Activated T-helper 2 cell treated with anti-CD3 and anti-CD28 coated beads, Interferon-gamma antibody, Interleukin-2, Interleukin-4, amounts not matched to agents 10 μg/mL and 5 μg/mL and 100 μg/mL, durations not matched to agents 14 hours and 24 hours and 36 hours (primary cell): ENCODE measurements at places on chromosomes 3 and 15. TPM values are rescaled to one million over a fixed set of nuclear protein-coding genes. Genes with fewer than 3 reads are reported as not detected.

- no peak for DNase-seq
- no peak overlapping the region for H3K4me3 ChIP-seq
- H3K27me3 ChIP-seq = peaks cover 8% of the 10 kb centered on the region
- H3K36me3 ChIP-seq = peaks cover 3% of the 10 kb centered on the region
These were observed 67.2 kb upstream of the DLG1 start for GRCh38 chr3:197365586-197365985.

- no peaks in the 10 kb centered on the region for H3K4me1 ChIP-seq
- no peaks in the 10 kb centered on the region for H3K36me3 ChIP-seq
- H3K27ac ChIP-seq = no peak overlapping the region
- no peak overlapping the region for H3K4me3 ChIP-seq
- peaks cover 7% of the 10 kb centered on the region for H3K27me3 ChIP-seq
These were observed 204.4 kb upstream of the C2CD4B start for GRCh38 chr15:62369454-62369853.

Gene SLC6A6
- 55.1 and 55.8 TPM in 2 replicates for total RNA-seq

Gene PYGO1
- total RNA-seq = 0.02 and 0.11 TPM in 2 replicates

DNA sequence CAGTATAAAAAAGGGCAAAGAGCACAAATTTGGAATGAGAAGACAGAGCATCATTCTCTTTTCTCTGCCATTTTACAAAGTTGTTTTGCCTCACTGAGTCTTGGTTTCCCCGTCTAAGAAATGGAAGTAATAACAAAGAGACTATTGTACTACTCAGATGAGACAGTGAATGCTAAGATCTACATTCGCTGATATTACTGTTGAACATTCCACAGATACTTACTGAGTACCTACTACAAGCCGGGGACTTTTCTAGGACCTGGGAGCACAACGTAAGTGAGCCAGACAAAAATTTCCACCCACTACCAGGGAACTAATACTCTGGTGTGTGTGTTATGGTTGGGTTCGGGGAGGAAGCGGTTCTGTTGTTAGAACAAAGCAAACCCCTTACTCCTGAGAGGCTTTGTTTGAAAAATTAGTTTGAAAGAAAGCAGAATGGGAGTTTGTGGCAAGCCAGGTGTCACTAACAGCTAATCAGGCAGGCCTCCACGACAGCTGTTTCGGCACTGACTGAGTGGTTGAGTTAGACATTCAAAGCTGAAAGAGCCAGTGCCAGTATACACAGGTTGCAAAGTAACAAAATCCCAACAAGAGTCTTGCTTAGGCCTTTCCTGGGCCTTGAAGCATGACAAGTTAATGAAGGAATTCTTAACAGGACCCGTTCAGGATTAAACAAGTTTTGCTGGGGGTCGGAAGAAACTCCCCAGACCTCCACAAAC lies 458.3 kb downstream of the EDEM1 start:
- H3K4me3 ChIP-seq = no peak overlapping the region
- H3K27ac ChIP-seq = no peak overlapping the region
- H3K27me3 ChIP-seq = no peaks in the 10 kb centered on the region
- no peaks in the 10 kb centered on the region for H3K36me3 ChIP-seq

GRCh38 chr3:28122227-28122626 lies 119.2 kb upstream of the CMC1 start:
- peaks cover 1% of the 10 kb centered on the region for H3K4me1 ChIP-seq
- H3K27me3 ChIP-seq = peaks cover 7% of the 10 kb centered on the region
- no peaks in the 10 kb centered on the region for H3K36me3 ChIP-seq
- DNase-seq = no peak
- no peak overlapping the region for H3K27ac ChIP-seq

- no peak overlapping the region for H3K27ac ChIP-seq
- H3K4me1 ChIP-seq = peaks cover 2% of the 10 kb centered on the region
- H3K27me3 ChIP-seq = peaks cover 20% of the 10 kb centered on the region
- DNase-seq = no peak
- H3K36me3 ChIP-seq = no peaks in the 10 kb centered on the region
- no peak overlapping the region for H3K4me3 ChIP-seq
These were observed 185.6 kb upstream of the MRPL3 start for GRCh38 chr3:131688370-131688769.

DNA sequence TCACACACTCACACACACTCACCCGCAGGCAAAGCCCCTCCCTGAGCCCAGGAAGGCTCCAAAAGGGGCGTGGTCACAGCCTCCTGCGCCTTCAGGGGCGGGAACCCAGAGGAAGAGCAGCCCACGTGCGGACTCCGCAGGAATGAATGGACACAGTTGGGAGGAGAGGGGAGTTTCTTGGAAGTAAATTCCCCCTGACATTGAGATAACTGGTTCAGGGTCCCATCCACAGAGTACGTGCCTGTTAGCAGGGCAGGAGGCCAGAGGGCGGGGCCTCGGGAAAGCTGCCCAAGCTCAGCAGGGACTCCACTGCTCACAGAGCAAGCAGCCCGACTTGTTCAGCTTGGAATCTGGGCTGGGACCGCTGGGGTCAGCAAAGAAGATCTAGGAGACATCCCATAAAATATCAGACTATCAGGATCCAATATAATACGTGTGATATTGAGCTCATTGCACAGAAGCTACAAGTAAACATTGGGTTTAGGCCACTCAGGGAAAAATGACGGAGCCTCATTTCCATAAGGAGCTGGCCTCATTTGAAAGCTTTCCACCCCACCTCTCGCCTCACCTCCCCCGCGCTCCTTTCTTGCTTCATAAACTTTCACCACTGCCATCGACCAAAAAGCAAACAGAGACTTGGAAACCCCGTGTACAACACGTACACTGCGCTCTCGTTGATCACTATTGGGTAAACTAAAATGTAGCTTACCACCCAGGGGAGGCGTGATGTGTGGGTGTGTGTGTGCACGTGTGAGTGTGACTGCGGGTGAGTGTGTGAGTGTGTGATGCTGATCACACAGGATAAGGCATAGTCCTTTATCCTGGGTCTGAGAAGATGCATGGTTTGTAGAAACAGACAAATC lies 36.0 kb downstream of the TM2D3 start:
- H3K4me1 ChIP-seq = no peaks in the 10 kb centered on the region
- no peak overlapping the region for H3K4me3 ChIP-seq
- H3K27me3 ChIP-seq = no peaks in the 10 kb centered on the region
- H3K36me3 ChIP-seq = no peaks in the 10 kb centered on the region

Gene ONECUT1
- not detected in 2 replicates for total RNA-seq

Gene RLBP1
- 0.21 and 0.52 TPM in 2 replicates for total RNA-seq

GRCh38 chr3:86254480-86254879 lies 736.5 kb downstream of the VGLL3 start:
- DNase-seq = no peak
- H3K27ac ChIP-seq = no peak overlapping the region
- no peaks in the 10 kb centered on the region for H3K27me3 ChIP-seq
- no peaks in the 10 kb centered on the region for H3K4me1 ChIP-seq
- no peaks in the 10 kb centered on the region for H3K36me3 ChIP-seq

Gene HRG
- total RNA-seq = not detected in 2 replicates

GRCh38 chr15:82129761-82130160 lies 83.9 kb upstream of the MEX3B start:
- H3K27ac ChIP-seq = no peak overlapping the region
- H3K4me3 ChIP-seq = no peak overlapping the region
- peaks cover 28% of the 10 kb centered on the region for H3K36me3 ChIP-seq
- H3K27me3 ChIP-seq = no peaks in the 10 kb centered on the region

Gene ISLR2
- not detected in 2 replicates for total RNA-seq

Gene HRH1
- 0.99 and 1.3 TPM in 2 replicates for total RNA-seq

DNA sequence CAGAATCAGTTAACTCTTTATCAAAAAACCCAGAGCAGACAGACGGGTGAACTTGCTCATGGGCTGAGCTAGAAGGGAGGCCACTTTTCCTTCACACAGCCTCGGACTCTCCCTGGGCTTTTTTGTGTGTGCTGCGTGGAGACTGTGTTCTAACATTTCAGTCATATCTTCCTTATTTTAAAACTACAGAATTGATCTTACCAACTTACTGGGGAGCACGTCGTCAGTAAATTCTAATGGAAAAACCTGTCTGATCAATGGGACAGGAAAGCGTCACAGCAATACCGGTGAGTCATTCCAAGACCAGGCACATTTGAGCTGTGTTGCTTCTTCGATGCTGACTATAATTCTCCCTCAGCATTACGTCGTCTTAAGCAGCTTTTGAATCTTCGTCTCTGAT lies 145.1 kb downstream of the LPP start:
- H3K27me3 ChIP-seq = peaks cover 5% of the 10 kb centered on the region
- DNase-seq = peak; percentile 24

- H3K36me3 ChIP-seq = no peaks in the 10 kb centered on the region
- H3K27me3 ChIP-seq = no peaks in the 10 kb centered on the region
- no peak overlapping the region for H3K4me3 ChIP-seq
- DNase-seq = no peak
These were observed 194.6 kb downstream of the FAM43A start for GRCh38 chr3:194879991-194880939.

GRCh38 chr15:48332642-48333034 lies 1.4 kb downstream of the DUT start:
- peaks cover 41% of the 10 kb centered on the region for H3K4me1 ChIP-seq
- H3K36me3 ChIP-seq = peaks cover 54% of the 10 kb centered on the region
- DNase-seq = peak; percentile 18
- H3K27me3 ChIP-seq = no peaks in the 10 kb centered on the region

Gene PLSCR1
- 54.0 and 65.1 TPM in 2 replicates for total RNA-seq

Gene PPM1M
- 44.7 and 46.4 TPM in 2 replicates for total RNA-seq

DNA sequence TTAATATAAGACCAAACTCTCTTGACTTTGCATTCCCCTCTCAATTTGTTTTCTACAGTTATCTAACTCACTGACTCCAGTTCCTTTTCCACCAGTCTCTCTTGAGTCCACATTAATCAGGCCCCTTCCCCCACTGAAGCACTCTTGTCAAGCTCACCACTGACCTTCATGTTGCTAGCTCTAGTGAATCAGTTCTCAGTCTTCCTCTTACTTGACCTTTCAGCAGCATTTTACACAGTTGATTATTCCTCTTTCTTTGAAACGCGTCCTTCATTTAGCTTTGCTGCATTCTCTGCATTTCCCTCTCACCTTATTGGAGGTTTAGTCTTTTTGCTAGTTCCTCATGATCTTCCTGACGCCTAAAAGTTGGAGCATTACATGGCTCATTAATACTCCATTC lies 8.3 kb downstream of the PPP2R3A start:
- no peak for DNase-seq
- peaks cover 13% of the 10 kb centered on the region for H3K27me3 ChIP-seq
- no peaks in the 10 kb centered on the region for H3K36me3 ChIP-seq
- H3K27ac ChIP-seq = no peak overlapping the region

DNA sequence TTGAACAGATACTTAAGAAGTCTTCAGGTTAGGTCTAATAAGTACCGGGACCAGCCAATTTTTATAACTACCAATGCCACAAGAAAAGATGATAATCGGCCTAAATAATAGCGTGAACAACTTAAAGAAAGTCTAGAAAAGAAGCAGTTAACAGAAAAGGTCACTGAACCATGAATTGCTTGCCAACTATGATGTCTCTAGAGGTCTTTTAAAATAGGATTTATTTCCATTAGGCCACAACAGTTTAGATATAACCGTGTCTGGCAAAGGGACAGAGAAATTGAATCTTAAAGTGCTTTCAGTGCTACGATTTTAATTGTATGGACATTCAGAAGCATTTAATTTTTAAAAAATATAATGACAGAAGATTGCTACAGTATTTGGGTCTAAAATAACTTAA lies 1070.4 kb downstream of the ROBO1 start:
- no peaks in the 10 kb centered on the region for H3K27me3 ChIP-seq
- no peak overlapping the region for H3K4me3 ChIP-seq
- no peaks in the 10 kb centered on the region for H3K4me1 ChIP-seq
- no peak overlapping the region for H3K27ac ChIP-seq

Gene ATOSA
- total RNA-seq = 14.4 TPM in 2 replicates

- no peaks in the 10 kb centered on the region for H3K36me3 ChIP-seq
These were observed 48.3 kb downstream of the CYP11A1 start for GRCh38 chr15:74319138-74319460.

Gene XCR1
- 0.05 and 0.07 TPM in 2 replicates for total RNA-seq

Gene TF
- total RNA-seq = 0.11 and 0.25 TPM in 2 replicates

GRCh38 chr15:67109141-67110034 lies 44.0 kb downstream of the SMAD3 start:
- H3K4me1 ChIP-seq = peaks cover 75% of the 10 kb centered on the region
- no peak overlapping the region for H3K27ac ChIP-seq
- no peaks in the 10 kb centered on the region for H3K27me3 ChIP-seq
- DNase-seq = no peak
- no peak overlapping the region for H3K4me3 ChIP-seq

DNA sequence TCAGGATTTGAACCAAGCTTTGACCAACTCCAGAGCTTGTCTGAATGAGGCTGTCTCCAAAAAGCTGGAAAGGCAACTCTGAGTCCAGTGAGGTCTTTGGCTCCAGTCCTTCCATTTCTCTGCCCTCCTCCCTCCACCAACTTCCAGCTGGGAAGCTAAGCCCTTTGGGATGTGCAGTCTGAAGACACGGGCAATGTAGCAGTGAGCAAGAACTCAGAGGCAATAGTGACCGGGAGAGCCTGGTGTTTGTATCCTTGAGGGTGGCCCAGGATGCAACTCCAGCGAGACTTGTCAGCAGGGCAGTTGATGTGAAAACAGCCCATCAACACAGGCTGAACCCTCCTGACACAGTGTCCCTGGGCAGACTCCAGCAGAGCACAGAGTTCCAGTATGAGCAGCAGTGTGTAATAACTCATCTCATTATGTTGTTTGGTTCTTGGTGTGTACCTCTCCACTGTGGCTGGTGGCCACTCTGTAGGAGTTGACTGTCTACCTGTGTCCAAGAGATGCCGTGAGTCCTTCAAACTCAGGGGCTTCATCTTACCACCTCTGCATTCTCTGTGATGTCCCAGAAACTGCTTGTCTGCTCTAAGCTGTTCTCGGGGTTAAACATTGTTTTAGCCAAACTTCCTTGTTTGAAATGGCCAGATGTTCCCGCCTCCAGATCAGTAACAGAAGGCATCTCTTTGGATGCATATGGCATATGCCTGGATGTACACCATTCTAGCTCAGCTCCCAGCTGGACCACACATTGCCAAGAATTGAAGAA lies 6.6 kb downstream of the CDCP1 start:
- no peak for DNase-seq
- no peak overlapping the region for H3K27ac ChIP-seq
- H3K27me3 ChIP-seq = no peaks in the 10 kb centered on the region
- peaks cover 27% of the 10 kb centered on the region for H3K4me1 ChIP-seq
- H3K4me3 ChIP-seq = no peak overlapping the region
- peaks cover 22% of the 10 kb centered on the region for H3K36me3 ChIP-seq

Gene UNC13C
- total RNA-seq = not detected in 2 replicates

Gene MED12L
- 7.1 and 8.7 TPM in 2 replicates for total RNA-seq

DNA sequence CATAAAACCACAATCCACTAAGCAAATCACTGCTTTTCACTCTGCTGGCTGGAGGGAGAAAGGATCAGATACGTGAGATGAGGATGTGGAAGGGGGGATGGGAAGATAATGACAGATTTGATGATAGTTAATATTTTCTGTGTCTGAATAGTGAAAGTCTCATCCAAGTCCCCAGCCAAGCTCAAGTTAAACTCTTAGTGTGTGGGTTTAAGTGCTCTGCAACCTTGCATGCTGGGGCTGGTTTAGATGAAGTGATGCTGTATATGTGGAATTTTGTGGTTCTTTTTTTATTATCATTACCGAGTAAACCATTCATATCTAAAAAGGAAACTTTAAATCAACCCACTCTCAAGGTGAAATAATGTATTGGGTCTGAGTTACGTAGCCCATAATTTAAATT lies 111.0 kb downstream of the TPRG1 start:
- no peak overlapping the region for H3K4me3 ChIP-seq
- H3K36me3 ChIP-seq = peaks cover 9% of the 10 kb centered on the region
- no peak overlapping the region for H3K27ac ChIP-seq
- H3K27me3 ChIP-seq = no peaks in the 10 kb centered on the region
- H3K4me1 ChIP-seq = peaks cover 33% of the 10 kb centered on the region

Gene DNASE1L3
- total RNA-seq = not detected in 2 replicates
